ENCODE measurements at places on chromosomes 12 and 14.
A peak's percentile ranks its signal among the peaks of the same experiment; 100 is the strongest.

GRCh38 chr12:48615681-48616080 lies 45.8 kb upstream of the LALBA start:
- no peak for DNase-seq

GRCh38 chr12:82223426-82223825 lies 134.8 kb downstream of the CCDC59 start:
- DNase-seq: no peak

DNA sequence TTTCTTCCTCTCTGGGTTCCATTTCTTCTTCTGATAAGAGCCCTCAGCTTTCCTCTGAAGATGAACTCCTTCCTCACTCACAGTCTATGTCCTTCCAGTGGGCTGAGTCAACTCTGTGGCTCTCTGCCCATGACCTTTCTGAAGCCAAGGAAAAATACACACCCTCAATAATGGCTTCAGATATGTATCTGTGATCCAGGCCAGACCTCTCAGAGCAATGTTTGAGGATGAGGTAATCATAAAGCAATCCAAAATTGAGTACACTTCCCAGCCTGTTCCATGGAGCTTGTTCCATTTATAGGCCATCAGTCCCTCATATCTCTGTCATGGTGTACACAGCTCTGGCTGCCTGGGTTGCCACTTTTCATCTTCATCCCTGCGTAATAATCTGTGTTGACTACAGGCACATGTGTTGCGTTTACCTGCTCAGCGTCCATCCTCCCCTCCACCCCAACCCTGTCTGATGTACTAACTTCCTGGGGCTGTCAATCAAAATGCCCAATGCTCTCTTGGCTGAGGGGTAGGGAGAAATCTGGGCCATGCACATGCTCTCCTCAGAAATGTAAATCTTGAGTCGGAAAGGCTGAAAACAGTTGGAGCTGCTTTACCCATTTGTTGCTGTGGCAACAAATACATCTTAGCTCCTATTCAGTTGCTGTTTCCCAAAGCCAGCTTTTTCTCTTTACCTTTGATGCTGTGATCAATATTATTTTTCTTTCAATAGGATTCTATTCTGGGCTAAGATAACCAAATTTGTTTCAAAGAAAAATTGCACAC lies 377.8 kb upstream of the TMEM132C start:
- no peak for DNase-seq

DNA sequence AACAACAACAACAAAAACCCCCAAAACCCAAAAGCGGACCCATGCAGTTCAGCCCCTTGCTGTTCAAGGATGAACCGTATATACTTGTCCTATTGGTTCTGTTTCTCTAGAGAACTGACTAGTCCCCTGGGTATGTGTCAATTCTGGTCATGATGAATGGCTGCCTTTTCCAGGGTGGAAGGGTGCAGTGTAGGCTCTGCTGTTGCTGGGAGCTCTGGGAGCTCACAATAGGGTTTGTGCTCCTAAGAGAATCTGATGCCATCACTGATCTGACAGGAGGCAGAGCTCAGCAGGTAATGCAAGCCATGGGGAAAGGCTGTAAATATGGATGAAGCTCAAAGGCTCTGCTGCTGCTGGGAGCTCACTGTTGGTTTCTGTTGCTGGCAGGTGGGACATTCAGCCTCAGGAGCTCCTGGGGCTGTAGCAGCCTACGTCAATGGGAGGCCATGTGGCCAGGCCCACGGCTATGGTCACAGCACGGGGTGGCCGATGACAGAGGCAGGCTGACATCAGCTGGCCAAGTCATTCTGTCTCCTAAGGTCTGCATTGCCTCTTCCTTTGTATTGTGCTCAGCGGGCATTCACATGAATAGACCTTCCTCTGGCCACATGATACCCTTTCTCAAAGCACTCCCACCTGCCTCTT lies 37.9 kb downstream of the DLK1 start:
- no peak for DNase-seq

GRCh38 chr14:96762650-96763049 lies 34.5 kb upstream of the VRK1 start:
- DNase-seq: peak; percentile 71

GRCh38 chr14:102516531-102517391 lies 7.2 kb upstream of the ANKRD9 start:
- DNase-seq: peak; percentile 84

- DNase-seq: no peak
Observed at GRCh38 chr14:90281261-90281660, 24.9 kb downstream of the PSMC1 start.

DNA sequence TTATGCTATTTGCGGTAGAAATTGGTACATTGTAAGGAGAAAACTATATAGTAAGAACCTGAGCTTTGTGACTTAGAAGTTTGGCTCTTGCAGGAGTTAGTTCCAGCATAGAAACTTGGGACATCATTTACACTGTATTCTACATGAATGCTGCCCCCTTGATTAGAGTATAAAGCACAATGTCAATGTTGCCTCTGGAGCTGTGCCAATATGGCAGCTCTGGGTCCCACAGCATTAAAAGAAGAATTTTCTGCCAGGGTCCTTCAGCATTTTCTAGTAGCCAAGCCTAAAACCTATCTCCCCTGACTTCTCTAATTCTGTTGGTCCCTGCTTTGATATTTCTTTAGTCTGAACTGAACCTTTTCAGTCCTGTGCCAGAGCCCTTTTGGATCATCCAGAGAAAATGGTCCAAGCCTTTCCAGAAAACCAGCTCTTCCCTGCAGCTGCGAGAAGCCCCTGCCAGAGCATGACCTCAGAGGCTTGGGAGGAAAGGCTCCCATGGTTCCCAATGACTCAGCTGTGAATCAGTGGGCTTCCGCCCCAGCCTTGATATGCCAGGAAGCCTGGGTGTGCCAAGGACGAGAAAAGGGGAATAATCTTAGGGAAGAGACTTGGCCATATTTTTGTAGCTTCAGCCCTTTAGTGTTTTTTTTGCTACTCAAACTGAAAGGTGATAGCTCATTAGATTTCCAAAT lies 43.2 kb downstream of the PLEKHG7 start:
- DNase-seq: no peak

DNA sequence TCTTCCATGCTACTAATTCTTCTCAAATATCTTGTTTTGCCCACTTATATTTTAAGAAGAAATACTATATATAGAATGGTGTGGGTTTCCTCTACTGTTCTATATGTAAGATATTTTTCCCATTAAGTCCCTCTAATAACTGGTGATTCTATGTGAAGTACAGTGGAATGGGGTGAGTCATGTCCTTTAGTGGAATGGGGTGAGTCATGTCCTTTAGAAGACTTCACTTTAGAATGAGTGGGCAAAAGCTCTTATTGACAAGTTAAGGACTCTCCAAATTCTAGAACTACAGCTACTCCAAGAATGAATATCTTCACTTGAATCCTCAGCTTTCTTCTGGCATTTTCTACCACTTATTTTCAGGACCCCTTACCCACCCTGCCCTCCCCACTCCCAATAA lies 349.9 kb downstream of the ETNK1 start:
- DNase-seq: no peak

- DNase-seq: no peak
Observed at GRCh38 chr12:31991815-31992214, 32.6 kb downstream of the RESF1 start.

- DNase-seq: no peak
Observed at GRCh38 chr12:73106296-73106695, 834.1 kb downstream of the TRHDE start.

DNA sequence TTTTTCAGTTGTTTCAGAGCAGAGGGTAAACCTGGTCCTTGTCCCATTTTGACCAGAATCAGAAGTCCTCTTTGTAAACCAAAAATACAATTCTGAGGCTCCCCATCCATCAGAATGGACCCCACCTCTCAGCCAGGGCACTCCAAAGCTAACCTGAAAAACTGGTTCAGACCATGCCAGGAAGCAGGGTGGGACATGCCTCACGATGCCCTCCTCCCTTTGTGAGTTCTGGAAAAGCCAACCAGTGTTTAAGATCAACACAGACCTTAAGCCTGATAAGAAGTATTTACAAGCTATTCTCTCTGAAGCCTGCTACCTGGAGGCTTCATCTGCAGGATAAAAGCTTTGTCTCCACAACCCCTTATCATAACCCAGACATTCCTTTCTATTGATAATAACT lies 35.4 kb downstream of the TNFAIP2 start:
- DNase-seq: no peak

GRCh38 chr12:85755760-85756159 lies 80.4 kb downstream of the RASSF9 start:
- DNase-seq: no peak

DNA sequence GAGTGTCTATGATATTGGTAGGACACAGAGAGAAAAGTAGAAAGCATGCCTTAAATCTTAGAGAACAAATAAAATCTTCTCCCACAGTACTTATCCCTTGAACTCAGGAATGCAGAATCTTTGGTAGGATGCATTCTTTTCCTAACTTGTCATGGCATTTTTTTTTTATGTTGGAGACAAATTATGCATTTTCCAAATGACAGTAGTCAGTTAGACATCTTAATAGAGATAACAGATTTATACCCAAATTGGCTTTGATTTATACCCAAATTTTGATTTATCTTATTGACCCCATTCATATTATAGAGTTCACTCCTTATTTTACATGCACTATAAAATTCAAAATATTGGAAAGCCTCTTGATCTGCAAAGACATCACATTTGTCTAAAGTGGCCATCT lies 132.9 kb downstream of the CNTN1 start:
- DNase-seq: no peak

DNA sequence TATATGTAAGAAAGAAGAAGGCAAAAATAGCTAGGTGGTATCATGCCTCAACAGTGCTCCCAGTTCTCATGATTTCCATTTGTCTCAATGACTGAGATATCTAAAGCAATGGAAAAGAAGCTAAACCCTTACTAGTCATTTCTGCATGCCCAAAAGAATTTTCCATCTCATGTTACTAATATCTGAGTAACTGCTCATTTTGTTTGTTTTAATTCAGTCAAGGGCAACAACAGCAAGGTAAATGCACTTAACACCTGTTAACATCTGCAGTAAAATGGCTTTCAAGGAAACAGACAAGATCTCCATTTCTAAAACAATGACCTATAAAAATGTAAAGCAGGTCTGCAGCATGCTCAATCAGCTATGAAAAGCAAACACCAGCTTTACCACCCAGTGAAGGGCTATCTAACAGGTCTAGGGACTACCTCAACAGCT lies 19.4 kb upstream of the SELPLG start:
- no peak for DNase-seq

- DNase-seq: no peak
Observed at GRCh38 chr14:23694949-23695663, 58.9 kb downstream of the DHRS2 start.

DNA sequence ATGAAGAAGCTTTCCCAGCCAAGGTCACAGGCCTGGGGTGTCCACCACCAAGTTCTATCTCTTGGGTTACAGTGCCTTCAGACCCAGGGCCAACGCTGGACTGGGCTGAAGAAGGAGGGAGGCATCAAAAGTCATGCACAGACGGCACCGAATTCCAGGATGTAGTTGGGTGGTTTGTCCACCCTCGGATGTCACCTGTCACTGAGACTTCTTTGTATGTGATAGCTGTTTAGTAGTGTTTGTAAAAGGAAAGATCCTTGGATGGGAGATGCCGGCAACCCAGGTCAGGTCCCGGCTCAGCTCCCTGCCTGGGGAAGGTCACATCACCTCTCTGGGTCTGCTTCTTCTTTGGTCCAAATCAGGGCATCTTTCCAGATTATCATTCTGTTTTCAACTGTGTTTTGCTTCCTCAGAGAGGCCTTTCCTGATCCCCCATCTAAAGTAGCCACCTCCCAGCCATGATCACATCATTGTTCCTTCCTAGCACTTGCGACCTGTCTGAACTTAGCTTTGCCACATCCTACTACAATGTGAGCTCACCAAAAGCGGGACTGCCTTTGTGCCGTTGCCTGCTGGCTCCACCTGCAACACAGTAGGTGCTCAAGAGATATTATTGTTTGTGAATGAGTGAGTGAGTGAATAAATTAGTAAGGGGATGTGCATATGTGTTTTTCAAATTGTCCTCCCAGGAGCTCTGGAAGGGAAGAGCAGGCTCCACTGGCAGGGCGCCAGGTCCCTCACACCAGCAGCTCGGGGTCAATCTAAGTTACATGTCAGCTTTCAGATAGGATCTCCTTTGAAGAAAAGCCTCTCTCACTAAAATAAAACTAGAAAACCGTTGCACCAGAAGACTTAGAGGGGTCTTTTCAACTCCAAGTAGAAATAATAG lies 2.1 kb downstream of the TSPAN11 start:
- no peak for DNase-seq

- DNase-seq: no peak
Observed at GRCh38 chr12:92213166-92213565, 67.5 kb upstream of the BTG1 start.

GRCh38 chr14:88078525-88078924 lies 73.6 kb downstream of the GPR65 start:
- DNase-seq: no peak

GRCh38 chr12:117111821-117112595 lies 12.8 kb upstream of the TESC start:
- DNase-seq: no peak

- DNase-seq: peak; percentile 62
Observed at GRCh38 chr12:122412851-122413433, 9.5 kb downstream of the CLIP1 start.

GRCh38 chr14:75522224-75522982 lies at the start of gene BATF:
TSS of gene BATF (plus strand) at chr14:75522469. CDS start at chr14:75522683, 214 bp downstream.
- peak; percentile 77 for DNase-seq

DNA sequence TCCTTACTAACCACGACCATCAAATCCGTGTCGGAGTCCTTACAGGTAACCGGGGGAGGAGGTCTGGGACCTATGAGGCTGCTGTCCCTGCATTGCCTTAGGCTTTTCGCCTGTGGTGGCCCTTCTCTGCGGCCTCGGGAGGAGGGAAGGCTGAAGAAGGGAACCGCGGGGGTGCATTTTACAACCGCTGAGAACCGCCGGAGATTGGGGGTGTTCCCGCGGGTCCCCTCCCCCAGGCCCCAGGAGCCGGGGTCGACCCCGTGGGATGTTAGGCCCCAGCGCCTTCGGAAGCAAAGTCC lies 549 bp downstream of the GPHN start:
- DNase-seq: no peak

GRCh38 chr12:79373896-79374499 lies 316.8 kb downstream of the PAWR start:
- DNase-seq: peak; percentile 17

DNA sequence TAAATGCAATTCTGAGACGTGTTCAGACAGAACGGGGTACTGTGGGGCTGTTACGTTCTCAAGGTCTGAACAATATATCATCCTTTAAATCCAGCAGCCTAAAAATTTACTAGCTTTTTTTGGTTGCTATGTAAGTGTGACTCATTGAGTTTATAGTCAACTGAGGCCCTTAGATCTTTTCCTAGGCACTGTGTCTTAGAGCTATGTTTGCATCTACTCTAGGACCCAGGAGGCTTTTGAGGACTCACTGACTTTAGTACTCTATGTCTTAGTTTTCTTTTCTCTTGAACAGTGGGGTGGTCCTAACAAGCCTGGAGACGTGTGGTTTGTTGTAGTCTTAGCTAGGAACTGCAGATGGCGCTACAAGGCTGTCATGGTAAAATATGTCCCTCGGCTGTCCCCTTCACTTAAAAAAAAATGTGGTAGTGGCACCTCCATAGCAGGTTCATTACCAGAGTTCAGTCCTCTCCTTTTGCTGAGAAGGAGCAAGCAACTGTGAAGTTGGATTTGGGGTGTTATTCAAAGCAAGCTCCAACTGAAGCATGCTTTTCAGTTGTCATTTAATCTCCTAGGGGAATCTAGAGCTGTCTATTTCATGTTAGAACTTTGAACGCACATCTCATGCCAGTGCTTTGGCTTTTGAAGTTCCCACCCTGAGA lies 8.7 kb upstream of the SPATS2 start:
- DNase-seq: peak; percentile 70

- DNase-seq: no peak
Observed at GRCh38 chr12:110668480-110669192, 20.3 kb downstream of the HVCN1 start.
